ENCODE measurements at places on chromosomes 16 and 17.

DNA sequence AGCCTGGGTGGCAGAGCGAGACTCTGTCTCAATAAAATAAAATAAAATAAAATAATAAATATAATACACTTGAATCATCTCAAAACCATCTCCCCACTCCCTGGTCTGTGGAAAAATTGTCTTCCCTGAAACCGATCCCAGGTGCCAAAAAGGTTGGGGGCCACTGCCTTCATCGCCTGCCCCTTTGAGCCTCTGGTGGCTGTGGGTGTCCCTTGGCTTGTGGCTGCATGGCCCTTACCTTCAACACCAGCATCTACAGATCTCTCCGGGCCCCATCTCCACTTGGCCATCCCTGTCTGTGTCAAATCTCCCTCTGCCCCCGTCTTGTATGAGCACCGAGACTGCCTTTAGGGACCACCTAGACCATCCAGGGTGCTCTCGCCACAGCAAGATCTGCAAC is 177.3 kb downstream of the SEC14L1 start:
- no peak for DNase-seq

GRCh38 chr16:52690468-52690867 is 143.5 kb upstream of the TOX3 start:
- no peak for DNase-seq

GRCh38 chr17:16419929-16420271 is 4.5 kb downstream of the TRPV2 start:
- DNase-seq: no peak

GRCh38 chr16:31142109-31143010 is 6.8 kb upstream of the PRSS8 start:
- peak; percentile 81 for DNase-seq

DNA sequence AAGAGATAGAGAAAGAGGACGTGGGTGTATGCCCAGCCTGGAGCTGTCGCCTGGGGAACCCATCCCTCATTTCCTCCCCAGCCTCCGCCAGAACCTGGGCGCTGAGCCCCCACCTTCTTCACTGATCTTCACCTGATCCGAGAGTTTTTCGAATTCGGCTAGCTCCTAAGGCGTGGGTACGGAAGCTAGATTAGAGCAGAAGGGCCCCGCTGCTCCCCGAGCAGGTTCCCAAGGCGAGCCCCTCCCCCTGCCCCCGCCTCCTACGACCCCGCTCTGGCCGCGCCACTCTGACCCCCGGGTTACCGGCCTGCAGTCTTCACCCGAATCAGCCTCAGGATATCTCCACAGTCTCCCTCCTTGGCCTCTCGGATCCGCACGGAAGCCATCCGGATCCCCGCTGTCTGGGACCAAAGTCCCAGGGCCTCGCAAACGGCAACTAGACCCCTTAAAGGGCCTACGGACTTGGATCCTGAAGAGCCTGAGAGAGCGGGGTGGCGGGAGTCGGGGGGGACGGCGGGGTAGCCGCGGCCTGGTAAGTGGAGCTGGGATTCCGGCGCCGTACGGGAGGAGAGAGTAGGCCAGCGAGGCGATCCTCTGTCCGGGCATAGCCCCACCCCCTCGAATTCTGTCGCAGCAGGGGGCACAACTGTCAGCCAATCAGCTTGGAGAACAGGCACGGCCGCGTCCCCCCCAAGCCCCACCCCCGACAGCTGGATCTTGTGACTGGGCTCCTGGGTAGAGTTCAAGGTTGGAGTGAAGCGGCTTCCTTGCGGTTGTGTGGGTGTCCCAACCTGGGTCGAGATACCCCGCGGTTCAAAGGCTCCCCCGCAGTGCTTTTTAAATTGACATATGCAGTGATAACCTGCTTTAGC is at the start of gene SAT2:
TSS of gene SAT2 (minus strand) at position 572 of the 872 bp plus-strand sequence. CDS start at position 386, 186 bp downstream.
- DNase-seq: peak; percentile 2

All from NCI-H1417 treated with DMSO at 0.1 percent for 48 hours (cell line).